ENCODE measurements at places on chromosomes 2 and 18.
A peak's percentile ranks its signal among the peaks of the same experiment; 100 is the strongest.

GRCh38 chr2:172207911-172208310, 105.2 kb upstream of the DLX2 start:
- DNase-seq = no peak

DNA sequence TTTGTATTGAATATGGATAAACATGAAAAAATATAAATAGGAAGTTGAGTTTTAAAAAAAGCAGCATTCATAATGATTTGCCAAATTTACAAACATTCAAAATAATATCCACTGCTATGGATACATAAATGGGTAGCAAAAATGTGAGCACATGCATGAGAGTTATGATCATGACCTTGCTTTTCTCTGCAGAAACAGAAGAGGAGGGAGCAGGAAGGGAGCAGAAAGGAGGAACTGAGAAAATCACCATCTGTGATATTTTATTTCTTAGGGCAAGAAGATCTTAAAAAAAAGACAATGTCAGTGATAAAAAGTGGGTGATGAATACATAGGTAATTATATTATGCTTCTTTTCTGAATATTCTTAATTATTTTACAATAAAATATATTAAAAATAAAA, 17.7 kb upstream of the CCDC93 start:
- no peak for DNase-seq

DNA sequence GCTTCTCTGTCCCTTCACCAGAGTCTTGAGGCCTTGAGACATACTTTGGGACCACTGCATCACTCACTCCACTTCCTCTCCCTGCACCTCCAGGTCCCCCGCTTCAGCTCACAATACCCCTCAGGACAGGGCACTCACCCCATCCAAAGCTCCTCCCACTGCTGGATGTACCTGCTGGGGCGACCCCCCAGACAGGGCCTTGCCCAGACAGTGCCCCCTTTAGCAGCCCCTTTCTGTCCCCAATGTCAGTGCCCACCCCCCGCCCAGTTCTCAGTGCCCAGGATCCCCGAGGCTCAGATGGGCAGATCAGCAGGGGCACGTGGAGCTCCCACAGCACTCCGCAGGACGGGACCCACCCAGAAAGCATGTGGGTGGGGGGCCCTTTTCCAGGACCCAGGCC, 23.8 kb upstream of the IMP4 start:
- DNase-seq = no peak

DNA sequence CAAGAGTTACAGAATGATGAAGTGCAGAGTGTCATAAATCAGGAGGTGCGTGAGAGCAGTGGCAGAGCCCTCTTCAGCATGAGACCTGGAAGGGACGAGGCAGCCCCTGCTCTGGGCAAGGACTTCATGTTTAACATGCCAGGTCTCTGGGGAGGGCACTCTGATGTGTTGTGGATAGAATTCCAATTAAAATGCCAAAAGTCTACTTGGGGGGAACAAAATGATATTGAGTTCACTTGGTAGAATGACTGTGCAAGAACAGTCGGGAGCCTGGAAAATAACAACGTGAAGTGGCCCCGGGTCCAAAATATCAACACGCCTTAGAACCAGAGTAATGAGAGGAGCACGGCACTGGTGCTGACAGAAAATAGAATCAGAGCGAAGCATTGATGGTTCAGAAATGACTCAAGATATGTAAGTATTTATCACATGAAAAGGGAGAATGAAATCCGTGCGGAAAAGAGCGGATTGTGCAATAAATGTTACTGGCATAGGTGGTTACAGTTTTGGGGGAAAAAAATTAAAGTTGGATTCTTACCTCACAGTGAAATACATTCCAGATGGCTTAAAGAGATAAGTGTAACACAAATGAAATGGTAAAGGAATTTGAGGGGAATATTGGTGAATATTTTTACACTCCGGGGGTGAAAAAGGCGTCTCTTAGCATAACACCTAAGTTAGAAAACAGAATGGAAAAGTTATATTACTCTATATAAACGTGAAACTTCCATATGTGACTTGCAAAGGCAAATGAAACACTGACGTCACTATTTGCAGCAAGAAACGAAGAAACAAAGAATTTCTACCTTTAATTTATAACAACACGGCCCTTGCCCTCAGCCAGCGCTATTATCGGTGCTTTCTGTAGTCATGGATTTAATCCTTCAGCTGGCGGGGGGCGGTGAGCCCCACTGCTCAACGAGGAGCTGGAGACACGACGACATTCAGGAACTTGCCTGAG, 159.4 kb upstream of the TWIST2 start:
- no peak for DNase-seq

DNA sequence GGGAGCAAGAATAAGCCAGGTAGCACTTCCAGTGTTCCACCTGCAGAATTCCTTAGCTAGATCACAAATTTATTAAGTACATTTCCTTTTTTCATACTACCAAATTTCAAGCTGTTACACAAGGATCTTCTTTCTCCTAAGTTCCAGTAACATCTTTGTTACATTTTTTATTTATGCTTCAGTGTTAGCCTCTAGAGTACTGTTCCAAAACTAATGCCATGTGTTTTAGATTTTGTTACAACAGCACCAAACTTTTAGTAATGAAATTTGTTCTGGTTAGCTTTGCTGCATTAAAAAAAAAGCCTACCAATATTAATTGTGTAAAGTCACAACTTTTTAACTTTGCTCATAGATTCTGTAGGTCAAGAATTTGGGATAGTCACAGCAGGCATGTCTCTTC, 161.1 kb downstream of the CAMKMT start:
- DNase-seq = no peak

DNA sequence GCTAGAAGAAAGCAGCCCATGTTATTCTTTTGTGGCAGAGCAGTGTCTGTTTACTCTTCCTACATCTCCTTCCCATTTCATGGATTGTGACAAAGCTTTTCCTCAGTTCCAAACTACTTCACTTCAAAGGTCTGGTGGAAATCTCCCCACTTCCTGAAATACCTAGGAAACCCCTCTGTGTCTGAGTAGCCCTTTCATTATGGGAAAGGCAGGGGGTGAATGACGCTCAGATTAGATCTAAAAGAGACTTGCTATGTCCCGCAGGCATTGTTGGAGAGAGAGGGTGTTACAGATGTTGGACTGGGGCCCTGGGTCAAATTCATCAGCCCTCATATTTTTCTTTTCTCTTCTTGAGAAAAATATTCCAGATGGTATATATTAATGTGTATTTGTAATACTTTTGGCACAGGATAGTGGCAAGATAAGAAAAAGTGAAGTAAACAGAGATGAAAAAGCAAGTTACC, 675.0 kb downstream of the IRS1 start:
- no peak for DNase-seq

DNA sequence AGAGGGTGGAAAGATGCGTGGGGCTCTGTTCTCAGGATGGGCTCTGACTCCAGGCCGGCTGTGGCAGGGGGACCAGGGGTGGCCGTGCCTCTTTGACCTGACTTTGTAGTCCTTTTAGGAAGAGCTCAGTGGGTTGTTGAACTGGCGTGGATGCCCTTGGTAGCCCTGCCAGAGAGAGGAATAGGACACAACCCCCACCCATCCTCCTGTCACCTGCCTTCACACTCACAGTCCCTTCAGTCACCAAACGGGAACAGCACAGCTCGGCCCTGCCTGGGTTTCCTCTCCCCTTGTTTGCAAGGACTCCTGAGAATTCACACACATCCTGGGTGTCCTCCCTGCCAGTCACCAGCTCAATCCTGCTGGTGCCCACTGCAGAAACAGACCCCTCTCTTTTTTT, 20.1 kb upstream of the MRPL33 start:
- DNase-seq = no peak

DNA sequence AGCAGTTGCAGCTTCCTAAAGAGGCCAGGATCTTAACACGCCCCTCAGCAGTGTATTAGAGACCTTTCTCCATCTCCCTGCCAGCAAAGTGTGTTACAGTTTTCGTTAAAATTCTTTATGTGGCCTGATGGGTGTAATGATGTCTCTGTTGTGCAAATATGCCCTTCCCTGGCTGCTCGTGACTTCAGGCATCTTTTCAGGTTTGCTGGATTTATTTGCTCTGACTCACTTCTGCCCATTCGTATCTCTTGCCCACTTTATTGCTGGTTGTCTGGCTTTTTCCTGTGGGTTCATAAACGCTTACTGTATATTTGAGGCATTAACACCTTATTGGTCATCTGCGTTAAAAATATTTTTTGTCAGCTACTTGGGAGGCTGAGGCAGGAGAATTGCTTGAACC, 134.5 kb downstream of the ASB1 start:
- no peak for DNase-seq

GRCh38 chr2:25050128-25050527, 8.3 kb downstream of the EFR3B start:
- no peak for DNase-seq

GRCh38 chr2:242031481-242032019, 162.0 kb downstream of the RTP5 start:
- DNase-seq = no peak

DNA sequence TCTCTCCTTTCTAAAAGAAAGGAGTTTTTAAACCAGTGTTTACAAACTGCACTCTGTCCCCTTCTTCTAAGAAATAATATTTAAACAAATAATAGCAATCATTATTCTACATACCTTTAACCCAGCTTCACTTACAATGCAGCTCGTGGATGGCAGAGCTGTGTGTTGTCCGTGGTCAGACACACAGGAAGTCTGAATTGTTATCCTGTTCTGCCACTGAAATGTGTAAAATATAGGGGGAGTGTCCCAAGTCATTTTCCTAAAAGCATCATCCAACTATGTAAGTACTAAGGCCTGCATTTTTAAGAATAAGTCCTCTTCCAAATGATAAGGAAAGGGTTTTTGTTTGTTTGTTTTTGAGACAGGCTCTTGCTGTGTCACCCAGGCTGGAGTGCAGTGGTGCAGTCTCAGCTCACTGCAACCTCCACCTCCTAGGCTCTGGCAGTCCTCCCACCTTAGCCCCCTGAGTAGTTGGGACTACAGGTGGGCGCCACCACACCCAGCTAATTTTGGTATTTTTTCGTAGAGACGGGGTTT, 2.7 kb upstream of the PPP4R1 start:
- DNase-seq = no peak

- DNase-seq = no peak
Observed at GRCh38 chr18:3984163-3984757, 470.8 kb downstream of the DLGAP1 start.

GRCh38 chr2:74515981-74516633, 1.9 kb downstream of the TLX2 start:
- peak; percentile 47 for DNase-seq

DNA sequence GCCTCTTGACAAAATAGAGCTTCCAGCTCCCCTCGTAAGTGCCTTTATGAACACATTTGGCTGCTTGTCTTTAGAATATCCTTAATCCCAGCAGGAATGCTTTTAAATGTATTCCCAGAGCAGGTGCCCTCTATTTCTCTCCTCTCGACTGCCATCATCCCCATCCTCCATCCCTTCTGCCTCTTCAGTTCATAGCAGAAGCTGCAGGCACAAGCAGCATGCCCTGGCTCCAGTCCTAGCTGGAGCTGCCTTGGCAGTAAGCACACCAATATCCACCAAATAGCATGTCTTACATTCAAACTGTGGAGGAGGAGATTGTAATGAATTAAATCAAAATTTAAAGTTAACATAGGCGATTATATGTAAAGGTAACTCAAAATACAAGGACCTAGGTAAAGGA, 891.3 kb upstream of the SLC39A10 start:
- no peak for DNase-seq

GRCh38 chr2:74578408-74578807, 23.9 kb downstream of the DOK1 start:
- DNase-seq = no peak

DNA sequence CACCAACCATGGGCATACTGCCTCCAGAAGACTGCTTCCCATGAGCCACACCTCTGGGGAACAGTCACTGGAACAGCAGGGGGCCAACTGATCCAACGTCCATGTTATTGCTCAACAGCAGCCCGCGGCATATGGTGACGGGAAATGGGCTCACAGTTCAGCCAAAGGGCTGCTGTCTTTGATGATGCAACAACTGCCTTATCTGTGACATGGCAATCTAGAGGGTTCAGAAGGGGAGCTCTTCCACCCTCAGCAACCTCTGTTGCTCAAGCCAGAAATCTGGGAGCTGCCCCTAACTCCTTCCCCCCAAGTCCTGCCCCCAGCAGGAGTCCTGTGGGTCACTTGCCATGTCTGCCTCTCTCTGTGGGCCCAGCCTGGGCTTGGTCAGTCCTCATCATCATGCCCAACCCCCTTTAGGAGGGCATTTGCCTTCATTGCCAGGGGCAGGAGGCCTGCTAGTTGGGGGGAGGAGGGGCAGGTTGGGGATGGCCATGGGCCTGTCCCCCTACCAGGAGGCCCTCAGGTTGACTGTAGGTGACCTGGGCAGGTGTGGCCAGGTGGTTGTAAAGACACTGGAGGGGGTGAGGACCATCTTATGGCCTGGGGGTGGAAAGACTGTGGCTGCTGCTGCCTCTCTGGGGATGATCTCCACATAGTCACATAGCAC, 212.9 kb downstream of the CYP26B1 start:
- DNase-seq = no peak

- no peak for DNase-seq
Observed at GRCh38 chr2:235841863-235842262, 326.3 kb downstream of the GBX2 start.

DNA sequence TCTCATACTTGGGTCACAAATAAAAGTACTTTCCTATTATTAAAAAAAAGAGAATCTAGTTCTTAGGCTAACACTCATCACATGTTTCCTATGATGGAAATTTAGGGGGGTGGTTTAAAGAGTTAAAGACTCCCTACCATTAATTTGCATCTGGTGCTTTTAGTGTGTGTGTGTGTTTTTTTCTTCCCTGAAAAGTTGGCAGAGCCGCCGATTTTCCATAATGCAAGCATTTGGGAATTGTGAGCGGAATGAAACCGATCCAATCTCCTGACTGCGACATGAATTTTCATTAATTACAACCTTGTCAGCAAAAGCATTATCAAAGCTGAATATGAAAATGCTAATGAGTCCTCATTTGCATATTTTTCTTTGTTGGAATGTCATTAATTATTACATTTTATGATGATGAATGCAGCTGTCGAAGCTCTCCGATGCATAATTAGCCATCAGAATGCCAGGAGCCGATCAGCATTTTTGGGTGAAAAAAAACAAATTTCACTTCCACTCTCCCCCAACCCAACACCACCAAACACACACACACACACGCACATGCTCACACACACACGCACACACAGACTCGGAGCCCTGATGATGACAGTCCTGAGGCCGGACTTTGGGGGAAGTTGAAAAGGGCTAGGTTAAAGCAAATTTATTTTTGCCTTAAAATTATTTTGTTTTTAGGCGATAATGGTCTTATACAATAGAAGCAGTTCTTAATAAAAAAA, 165.4 kb downstream of the TCF4 start:
- peak; percentile 45 for DNase-seq

- peak; percentile 1 for DNase-seq
Observed at GRCh38 chr2:240467659-240468302, 32.3 kb downstream of the GPC1 start.

- no peak for DNase-seq
Observed at GRCh38 chr2:673615-674320, 3.4 kb downstream of the TMEM18 start.

- DNase-seq = no peak
Observed at GRCh38 chr2:198297350-198297749, 493.0 kb downstream of the PLCL1 start.

DNA sequence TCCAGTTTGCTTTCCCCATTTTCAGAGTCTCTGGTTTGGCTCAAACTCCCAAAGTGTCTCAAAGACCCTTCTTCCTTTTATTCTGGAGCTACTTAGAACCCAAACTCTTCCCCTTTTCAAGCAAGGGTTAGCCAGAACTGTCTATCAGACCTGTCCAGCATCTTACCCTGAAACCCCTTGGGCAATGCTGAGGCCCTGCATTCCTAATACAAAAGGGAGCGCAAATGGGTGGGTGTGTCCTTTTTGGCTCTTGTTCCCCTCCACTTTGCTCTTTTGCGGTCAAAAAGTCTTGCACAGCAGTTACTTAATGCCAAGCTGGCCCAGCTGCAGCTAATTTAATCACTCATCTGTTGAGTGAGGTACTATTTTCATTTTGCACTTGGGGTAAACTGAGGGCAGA, 231.2 kb upstream of the FOSL2 start:
- DNase-seq = no peak

All from gastrocnemius medialis (tissue), 4 donors.